ENCODE measurements at places on chromosomes 4 and X.
A peak's percentile ranks its signal among the peaks of the same experiment; 100 is the strongest.

GRCh38 chr4:47668810-47669408 is 169.0 kb downstream of the CORIN start:
- DNase-seq, result peak; percentile 38

DNA sequence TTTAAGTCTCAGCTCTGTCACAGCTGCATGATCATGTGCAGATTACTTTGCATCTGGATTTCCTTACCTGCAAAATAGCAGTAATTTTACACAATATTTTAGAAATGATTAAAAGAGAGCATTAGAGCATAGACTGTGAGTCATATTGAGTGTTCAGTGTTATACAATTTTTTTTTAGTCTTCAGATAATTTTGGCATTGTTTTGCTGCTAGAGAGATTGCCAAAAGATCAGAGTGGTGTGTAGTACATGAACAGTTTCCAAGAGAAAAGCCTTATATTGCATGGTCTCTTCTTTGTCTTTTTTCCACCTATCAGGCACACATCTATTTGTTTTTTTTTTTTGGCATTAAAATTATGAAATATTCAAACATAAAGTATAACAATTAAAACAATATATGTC is 209.6 kb upstream of the TLL1 start:
- DNase-seq, result peak; percentile 18

DNA sequence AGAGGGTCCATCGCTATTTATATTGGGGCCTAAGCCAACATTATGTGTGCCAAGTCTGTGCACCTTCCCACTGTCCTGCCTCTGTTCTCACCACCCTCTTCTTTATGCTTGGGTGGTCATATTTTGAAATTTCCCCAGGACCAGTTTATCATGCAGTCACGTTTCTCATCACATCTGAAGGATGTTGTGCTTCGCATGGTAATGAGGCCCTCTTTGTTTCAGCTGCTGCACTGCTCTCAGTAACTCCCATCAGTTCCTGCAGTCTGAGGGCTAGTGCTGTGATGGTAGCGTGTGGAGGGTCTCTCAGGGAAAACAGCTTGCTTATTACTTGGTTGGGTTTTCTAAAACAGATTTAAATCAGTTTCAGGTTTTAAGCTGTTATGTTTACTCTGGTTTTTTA is 288.0 kb downstream of the AFF2 start:
- DNase-seq, result no peak

DNA sequence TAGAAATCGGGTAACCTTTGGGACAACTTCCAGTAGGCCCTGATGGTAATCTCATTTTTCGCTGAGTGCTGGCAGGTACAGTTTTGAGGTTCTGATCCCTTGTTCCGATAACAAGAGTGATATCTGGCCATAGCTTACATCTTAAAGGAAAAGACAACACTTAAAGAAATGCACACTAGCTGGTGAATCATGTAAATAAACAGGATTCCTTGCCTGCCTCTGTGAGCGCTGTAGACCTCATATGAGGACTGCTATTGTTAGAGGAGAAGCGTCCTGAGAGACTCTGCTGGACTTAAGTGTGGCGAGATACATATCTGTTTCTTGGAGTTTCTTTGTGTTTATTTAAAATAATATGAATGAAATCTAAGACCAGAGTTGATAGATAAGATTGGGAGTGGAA is 149.3 kb upstream of the SLC4A4 start:
- no peak for DNase-seq

GRCh38 chrX:49212861-49213260 is 12.9 kb upstream of the SYP start:
- no peak for DNase-seq

- DNase-seq, result no peak
These were observed 228.1 kb downstream of the QDPR start for GRCh38 chr4:17283832-17284231.

DNA sequence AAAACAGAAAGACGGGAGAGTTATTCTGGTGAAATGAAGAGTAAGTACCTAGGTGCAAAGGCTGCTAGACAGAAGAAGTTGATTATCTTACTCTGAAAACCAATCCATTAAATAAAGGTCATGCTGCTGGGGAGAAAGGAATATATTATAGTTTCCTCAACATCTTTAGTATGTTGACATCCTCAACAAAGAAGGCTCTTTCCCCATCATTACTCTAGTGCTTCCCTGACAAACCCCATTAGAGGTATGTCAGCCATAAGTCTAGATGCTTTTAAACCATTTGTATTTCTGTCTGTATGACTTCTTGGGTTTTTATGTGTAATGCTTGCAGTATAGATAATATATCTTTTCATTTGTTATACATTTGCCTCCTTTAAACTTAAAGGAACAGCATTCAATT is 75.9 kb downstream of the ADGRL3 start:
- DNase-seq, result no peak

DNA sequence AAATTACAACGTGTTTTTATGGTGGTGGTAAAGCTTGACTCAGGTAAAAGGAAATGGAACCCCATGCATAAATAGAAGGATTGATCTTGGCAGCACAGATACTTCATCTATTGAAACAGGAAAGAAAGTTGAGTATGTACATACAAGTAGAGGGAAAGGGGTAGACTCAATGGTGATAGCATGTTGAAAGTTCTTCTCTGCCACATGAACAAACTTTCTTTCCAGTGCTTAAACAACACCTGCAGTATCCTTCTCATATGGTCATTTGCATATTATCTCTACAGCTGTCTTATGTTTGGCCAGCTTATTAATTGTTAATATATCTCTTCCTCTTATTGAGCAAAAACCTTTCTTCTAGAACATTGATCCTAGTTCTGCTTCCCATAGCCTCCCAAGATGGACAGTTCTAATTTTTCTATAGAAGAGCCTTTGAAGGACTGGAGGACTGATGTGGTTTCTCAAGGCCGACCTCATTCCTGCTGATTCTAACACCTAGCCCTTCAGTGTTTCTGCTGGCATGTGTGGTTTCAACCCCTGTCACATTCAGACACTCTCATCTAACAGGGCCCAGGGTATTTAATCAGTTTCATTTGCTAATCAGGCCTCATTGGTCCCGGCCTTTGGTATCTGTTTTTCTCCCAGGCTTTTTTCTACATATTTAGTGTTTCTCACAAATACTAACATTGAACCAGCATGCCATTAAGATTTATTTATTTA is 108.1 kb upstream of the SPRY1 start:
- DNase-seq, result no peak

DNA sequence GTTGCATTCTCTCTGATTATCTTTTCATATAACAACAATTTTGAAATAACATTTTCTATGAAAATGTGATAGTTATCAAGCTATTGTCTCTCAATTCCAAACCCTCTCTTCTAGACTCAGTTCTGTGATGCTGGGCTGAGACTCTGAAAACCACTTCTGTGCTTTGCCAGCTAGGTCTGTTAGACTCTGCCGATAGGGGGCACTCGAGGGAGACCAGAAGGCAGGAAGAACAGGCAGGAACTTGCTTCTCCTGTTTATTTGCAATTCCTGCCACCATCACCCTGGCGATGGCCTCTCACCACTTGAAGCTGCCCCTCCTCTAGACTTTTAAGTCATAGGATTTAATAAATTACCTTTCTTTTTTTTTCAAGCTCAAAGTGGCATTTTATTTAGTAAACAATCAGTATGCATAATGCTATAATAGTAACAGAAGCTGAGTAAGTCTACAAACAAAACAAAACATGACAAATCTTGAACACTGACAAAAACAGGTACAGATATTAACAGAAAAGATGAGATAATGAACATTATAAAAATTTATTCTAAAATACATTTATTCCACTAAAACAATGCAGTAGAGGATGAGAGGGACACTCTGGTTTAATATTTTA is 49.7 kb downstream of the RASL11B start:
- DNase-seq, result peak; percentile 36

DNA sequence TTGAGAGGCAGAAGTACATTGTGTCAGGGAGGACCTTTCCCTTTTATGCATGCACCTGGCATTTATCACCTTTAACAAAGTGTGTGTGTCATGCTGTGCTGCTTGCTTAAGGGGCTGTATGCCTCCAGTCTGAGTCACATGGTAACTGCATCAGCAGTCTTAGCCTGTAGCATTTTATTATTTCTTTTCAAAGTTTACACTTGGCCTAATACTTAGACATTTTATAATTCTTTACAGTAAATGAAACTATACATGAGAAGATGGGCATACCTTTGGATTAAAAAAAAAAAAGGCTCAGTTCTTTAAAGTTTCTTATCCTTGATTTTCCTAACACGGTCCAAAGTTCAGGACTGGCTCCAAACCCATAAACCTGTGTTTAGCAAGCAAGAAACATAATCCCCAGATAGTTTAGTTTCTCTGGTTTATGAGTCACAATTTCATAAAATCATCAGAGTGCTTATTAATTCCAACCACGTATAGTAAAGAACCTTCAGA is 14.6 kb downstream of the NPNT start:
- peak; percentile 6 for DNase-seq

- DNase-seq, result peak; percentile 87
These were observed 31.6 kb upstream of the CT47C1 start for GRCh38 chrX:119041175-119041574.

GRCh38 chr4:6532102-6532501 is 42.9 kb upstream of the MAN2B2 start:
- DNase-seq, result no peak

GRCh38 chr4:156293657-156294297 is 340.1 kb upstream of the CTSO start:
- DNase-seq, result peak; percentile 63

GRCh38 chrX:24629701-24630100 is 17.4 kb downstream of the PCYT1B start:
- no peak for DNase-seq

DNA sequence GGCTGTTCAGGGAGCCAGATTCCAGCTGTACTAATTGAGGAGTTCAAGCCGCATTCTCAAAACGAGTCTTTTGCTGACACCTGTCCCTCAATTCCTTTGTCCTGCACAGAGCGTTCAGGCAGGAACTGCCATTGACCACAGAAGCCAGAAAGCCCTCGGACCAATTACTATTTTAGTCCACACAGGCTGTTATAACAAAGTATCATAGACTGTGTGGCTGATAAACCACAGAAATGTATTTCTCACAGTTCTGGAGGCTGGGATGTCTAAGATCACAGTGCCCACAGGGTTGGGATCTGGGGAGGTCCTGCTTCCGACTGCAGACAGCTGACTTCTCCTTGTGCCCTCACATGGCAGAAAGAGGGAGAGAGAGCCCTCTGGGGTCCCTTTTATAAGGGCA is 119.8 kb upstream of the ATP6AP2 start:
- DNase-seq, result no peak

DNA sequence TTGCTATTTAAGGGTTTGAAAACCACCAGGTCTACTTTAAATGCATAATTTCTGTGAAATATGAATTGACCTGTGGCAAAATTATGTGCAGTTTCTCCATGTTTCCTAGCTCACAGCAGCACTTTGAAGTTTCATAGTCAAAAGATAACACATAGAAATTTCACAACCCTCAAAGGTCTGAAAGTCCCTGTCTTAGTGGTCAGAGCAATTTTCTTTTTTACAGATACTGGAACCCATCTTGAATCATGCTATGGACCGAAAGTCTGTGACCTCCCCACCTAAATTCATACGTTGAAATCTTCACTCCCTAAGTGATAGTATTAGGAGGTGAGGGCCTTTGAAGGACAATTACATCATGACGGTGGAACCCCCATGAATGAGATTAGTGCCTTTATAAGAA is 240.4 kb upstream of the BMP3 start:
- DNase-seq, result no peak

DNA sequence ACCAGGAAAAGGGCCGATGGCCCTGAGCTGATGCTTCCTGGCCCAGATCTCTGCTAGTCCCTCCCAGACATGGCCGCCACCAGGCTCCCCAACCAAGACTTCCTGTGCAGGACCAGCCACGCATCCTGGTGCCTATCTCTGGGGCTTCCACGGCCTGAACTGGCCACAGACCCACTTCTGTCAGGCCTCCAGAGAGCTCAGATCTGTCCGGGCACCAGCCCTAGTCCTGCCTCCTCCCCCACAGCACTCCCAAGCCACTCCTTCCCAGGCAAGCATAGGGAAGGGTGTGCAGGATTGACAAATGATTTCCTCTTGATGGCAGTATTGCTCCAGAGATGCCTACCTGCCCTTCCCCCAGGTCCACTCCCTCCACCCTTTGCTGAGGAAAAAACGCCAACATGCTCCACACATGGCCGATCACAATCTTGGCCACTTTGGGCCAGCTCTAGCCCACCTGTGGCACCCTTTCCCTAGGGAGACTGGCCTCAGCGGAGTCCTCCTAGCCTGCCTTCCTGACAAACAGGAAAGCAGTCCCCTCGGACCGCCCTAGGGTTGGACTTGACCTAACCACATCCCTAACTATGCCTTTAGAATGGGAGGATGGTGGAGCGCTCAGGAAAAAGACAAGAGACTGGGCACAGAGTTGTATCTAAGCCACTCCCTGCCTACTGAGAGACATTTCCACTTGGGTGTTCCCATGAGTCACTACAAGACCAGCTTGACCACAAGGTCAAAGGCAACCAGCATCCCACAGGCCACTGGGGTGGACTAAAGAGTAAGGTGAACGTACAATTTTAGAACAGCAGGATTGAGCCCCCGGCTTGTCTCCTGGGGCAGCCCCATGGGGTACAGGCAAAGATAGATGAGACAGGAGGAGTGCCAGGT is 277.5 kb upstream of the AGTR2 start:
- DNase-seq, result peak; percentile 25

DNA sequence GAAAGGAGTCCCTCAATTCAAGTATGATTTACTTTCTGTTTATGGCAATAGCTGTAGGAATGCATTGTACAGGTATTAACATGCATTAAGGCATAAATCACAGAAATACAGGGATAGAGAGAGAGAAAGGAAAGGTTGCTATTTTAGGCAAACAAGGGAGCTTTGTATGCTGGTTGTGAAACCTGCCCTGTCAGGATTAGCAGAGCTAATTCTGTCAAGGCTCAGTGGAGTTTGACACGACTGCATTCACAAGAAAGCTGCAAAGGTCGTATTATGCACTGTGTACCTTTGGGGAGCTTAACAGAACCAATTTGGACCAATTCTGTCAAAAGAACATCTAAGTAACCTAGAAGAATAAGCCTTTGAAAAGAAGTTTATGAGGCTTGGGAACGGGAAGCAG is 239.3 kb downstream of the GRIA2 start:
- DNase-seq, result no peak

DNA sequence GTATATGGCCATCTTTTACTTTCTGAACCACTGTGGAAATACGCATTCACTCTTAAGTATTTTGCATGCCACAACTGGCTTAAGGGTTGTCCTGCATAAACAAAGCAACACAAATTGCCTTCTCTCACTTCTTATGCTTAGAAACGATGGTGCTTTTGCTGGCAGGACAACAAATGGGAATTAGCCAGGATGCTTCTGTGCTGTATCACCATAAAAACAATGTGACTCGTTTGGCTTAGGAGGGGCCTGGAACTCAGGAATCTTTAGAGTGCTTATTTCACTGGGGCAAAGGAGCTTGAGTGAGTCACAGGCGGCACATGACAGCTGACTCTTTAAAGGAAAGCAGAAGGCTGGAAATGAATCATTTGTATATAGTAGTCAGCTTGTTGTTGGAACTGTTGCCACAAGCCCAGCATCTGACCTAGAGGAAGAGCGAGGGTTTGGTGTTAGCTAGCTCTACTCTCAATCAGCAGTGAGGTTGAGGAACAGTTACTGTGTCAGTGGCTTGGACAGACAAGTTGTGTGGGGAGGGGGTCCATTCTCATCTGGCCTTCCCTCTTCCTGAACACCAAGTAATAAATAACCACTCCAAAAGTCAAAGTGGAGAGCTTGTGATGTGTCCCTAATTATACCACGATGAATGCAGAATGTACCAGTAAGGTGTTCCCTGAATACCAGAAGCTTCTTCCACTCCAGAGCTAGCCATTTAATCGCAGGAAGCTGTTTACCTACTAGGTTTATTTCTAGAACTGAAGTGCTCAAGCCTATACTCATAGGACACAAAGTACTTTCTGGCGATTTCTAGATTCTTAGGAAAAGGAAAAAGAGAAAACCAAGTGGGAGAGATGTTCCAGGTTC is 293.1 kb downstream of the CAMK2D start:
- peak; percentile 100 for DNase-seq

- no peak for DNase-seq
These were observed 214.0 kb upstream of the WDFY3 start for GRCh38 chr4:85180533-85180932.

Data from stromal cell of bone marrow (primary cell).